Neural progenitor cell (in vitro differentiated cells): ENCODE measurements at places on chromosomes 3 and 15. TPM values are rescaled to one million over a fixed set of nuclear protein-coding genes. Genes with fewer than 3 reads are reported as not detected.

The UNC13C gene
- total RNA-seq = 0.03 TPM in 1 of 2 replicates, not detected in the other

The FBXO40 gene
- not detected in 2 replicates for total RNA-seq

DNA sequence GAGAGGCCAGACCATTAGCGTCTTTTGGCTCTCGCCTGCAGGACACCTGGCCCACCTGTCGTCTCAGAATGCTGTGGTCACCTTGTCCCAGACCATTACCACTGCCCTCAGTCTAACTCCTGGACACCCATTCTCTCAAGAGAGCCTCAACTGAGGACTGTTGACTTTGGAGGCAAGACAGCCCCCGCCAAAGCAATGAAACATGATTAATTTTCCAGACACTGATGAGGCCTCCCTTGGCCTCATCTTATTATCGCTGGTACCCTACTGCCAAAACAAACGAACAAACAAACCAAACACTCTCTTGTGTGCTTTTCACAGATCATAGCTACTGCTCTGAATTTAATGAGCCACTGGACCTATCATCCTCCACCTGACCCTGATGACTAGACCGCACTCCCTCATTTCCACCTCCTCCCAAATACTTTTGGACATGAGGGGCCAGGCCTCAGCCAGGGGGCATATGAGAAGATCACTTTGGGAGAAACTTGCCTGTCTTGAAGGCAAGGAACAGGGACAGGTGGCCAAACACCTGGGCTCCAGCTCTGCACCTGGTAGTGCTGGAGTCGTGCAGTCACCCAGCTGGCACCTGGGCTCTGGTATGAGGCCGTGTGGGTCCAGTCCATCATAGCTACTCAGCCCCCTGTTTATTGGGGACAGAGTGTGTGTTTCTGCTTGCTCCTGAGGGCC is 27.6 kb downstream of the ALS2CL start:
- H3K27me3 ChIP-seq = no peaks in the 10 kb centered on the region
- H3K4me3 ChIP-seq = no peak overlapping the region
- no peak for DNase-seq
- H3K36me3 ChIP-seq = no peaks in the 10 kb centered on the region

DNA sequence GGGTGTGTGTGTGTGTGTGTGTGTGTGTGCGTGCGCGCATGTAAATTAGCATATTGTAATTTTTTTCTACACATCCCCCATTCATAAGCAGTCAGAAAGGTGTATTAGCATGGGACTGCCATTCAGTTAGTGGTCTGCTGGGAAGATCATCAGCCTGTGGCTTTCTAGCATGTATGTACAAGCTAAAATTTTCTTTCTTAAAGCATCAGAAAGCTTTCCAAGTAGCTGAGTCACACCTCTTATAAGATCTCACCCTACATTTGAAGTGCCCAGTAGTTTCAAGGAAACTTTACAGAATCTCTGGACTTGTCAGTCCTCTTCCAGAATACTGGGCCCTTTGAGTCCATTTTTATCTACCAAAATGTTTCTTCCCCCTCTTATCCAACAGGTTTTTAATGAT is 411.4 kb upstream of the TPRG1 start:
- no peaks in the 10 kb centered on the region for H3K27me3 ChIP-seq
- no peaks in the 10 kb centered on the region for H3K4me1 ChIP-seq
- no peak overlapping the region for H3K27ac ChIP-seq
- H3K36me3 ChIP-seq = no peaks in the 10 kb centered on the region

DNA sequence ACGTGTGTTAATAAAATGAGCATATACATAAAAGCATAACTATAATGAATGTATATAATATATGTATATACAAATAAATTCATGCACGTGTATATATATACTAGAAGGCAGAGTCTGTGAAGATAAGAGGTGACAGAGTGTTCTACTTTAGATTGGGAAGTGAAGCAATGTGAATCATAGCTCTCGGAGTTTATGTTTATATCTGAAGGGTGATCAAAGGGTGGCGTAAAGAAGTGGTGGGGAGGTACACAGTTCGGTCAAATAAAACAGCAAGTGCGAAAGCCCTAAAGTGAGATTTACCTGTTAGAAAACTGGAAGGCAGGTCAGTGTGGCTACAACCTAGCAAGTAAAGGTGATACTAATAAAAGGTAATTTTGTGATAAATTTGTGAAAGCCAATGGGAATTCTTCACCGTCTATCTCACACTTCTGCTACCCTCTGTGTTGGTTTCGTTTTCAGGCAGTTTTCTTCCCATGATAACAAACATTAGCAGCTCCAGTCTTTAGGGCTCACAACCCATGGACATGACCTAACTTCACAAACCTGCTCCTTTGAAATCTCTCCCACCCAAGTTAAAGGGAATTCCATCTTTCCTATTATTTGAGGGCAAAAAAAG is 46.7 kb upstream of the BCHE start:
- H3K27ac ChIP-seq = no peak overlapping the region
- H3K4me3 ChIP-seq = no peak overlapping the region
- DNase-seq = no peak
- no peaks in the 10 kb centered on the region for H3K4me1 ChIP-seq

DNA sequence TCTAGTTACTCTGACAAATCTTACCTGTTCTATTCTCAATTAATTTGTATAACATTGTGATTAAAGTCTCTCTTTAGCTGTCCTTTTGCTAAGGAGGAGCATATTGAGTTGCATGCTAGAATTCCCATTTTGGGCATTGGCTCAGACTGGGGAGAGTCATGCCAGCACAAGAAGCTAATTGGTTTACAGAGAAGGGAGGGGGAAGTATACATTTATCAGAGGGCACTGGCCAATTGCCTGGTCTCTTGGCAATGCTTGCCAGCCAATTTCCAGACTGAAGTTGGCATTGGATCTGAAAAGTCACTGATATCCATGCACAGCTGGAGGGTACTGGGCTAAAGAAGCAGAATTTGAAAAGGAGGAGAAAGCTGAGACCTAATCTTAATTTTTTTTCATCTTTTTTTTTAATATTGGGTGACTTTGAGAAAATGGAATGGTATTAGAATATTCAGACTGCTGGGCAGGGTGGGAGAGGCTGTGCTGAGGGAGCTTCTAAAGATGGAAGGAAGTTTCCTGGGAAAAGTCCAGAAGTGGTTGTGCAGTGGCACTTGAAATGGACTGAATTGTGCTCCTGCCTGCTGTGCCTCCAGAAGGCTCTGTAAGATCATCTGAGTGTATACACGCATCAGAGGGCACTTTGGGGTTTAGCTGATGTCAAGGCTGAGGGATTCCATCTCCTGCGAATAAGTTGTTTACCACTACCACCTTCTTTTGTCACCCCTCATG is 365.2 kb upstream of the DPH6 start:
- H3K27me3 ChIP-seq = no peaks in the 10 kb centered on the region
- H3K4me3 ChIP-seq = no peak overlapping the region
- H3K27ac ChIP-seq = no peak overlapping the region
- H3K4me1 ChIP-seq = no peaks in the 10 kb centered on the region
